Lung microvascular endothelial cell (primary cell): ENCODE measurements at places on chromosomes 6 and 20.

GRCh38 chr6:114564302-114564933 lies 221.6 kb upstream of the HS3ST5 start:
- DNase-seq, result no peak

DNA sequence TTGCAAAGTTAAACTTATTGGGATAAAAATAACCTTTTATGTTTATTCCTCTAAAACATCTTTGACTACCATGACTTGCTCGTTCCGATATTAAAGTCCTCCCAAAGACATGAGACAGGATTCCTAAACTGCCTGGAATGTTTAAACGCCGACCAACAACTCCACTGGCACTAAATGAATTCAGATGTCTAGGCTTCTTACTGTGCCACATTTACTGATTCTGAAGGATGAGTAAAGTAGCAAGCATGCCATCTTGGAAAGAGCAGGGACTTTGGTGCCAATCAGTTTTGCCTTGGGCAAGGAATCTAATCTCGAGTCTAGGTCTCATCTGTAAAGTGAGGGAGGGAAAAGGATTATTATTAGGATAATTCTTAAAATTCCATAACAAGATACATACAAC lies 25.3 kb downstream of the MBOAT1 start:
- no peak for DNase-seq

GRCh38 chr6:170383466-170384035 lies 77.0 kb downstream of the FAM120B start:
- no peak for DNase-seq

- no peak for DNase-seq
Measured at GRCh38 chr20:40218316-40218969, 470.6 kb downstream of the MAFB start.

DNA sequence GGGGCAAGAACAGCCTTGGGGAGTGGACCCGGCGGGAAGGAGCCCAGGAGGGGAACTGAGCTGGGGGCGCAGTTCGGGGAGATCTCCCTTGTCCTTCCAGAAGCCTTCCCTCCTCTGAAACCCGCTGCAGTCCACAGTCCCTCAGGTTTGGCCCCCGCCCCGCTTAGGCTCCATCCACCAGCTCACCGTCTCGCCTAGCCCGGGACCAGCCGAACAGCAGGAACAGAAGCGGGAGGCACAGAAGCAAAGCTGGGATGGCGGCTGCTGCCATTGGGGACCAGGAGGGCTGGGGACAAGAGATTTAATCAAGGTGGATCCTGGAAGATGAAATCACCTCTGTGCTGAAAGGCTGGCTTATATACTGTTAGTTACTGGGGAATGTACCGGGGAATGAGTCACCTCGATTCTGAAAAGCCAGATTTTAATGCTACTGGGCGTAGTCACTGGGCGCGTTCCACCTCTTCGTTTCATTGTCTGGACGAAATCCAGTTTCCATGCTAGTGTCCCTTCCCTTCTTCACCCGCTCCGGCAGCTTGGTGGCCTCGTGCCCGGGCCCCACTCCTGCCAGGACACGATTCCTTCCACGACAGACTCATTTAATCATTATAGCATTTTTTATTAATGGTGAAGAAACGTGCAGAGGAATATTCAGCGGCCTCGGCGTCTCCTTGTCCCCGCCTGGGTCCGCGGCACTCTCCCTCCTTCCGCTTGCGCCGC lies at the start of gene RAET1L:
TSS of gene RAET1L (minus strand) at position 332 of the 717 bp plus-strand sequence. CDS start at position 271, 61 bp downstream.
- peak; percentile 44 for DNase-seq

DNA sequence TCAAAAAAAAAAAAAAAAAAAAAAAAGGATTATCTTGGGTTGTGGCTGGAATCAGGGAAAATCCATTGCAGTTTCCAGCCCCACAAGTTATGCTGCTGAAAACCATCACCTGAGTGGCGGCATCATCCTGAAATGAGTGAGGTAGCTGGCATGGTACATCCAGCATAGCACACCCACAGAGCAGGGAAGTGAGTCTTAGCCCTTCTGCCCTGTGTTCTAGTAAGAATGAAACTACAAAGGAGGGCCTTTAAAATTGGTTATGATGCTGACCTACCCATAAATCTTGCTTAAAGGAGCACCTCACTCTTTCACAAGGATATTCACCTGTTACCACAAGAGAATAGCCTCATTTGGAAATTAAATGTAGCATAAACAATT lies 119.2 kb downstream of the NFATC2 start:
- DNase-seq, result no peak

- no peak for DNase-seq
Measured at GRCh38 chr6:20191992-20192391, 20.3 kb downstream of the MBOAT1 start.

DNA sequence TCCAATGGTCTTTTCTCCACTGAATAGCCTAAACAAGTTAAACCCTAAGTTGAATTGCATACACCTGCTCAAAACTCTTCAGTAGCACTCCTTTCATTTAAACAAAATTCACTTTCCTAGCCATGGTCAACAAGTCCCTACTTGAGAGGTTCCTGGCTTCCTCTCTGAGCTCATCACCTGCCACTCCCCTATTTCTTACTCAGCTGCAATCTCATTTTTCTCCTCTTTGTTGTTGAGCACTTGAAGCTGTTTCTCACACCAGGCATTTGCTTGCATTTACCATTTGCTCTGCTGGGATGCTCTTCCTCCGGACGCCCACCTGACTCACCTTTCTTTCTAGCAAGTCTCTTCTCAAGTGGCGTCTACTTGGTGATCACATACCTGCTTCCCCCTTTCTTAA lies 38.5 kb downstream of the EDN1 start:
- no peak for DNase-seq

GRCh38 chr20:664151-664550 lies 11.2 kb upstream of the SRXN1 start:
- DNase-seq, result no peak

GRCh38 chr6:23534351-23534750 lies 591.7 kb upstream of the NRSN1 start:
- no peak for DNase-seq

GRCh38 chr6:157675831-157676230 lies 147.2 kb upstream of the SNX9 start:
- no peak for DNase-seq

GRCh38 chr6:121188356-121188755 lies 145.9 kb downstream of the TBC1D32 start:
- no peak for DNase-seq

- DNase-seq, result no peak
Measured at GRCh38 chr20:44758247-44759101, 12.8 kb downstream of the KCNK15 start.

- DNase-seq, result no peak
Measured at GRCh38 chr6:124285146-124285545, 481.5 kb downstream of the NKAIN2 start.

GRCh38 chr6:56659721-56660380 lies 17.2 kb upstream of the DST start:
- DNase-seq, result no peak

- DNase-seq, result no peak
Measured at GRCh38 chr20:2246069-2246491, 49.7 kb upstream of the TGM3 start.

GRCh38 chr6:10414756-10415616 lies at the start of gene TFAP2A:
TFAP2A (minus strand) TSS chr6:10415074; CDS start chr6:10414991, 83 bp downstream.
- peak; percentile 15 for DNase-seq

- DNase-seq, result no peak
Measured at GRCh38 chr6:7532232-7532631, 9.2 kb upstream of the DSP start.
